NCI-H1048 (cell line): ENCODE measurements at places on chromosomes 11 and 22.

- no peak for DNase-seq
These were observed 428.7 kb upstream of the LUZP2 start for GRCh38 chr11:24068197-24068596.

DNA sequence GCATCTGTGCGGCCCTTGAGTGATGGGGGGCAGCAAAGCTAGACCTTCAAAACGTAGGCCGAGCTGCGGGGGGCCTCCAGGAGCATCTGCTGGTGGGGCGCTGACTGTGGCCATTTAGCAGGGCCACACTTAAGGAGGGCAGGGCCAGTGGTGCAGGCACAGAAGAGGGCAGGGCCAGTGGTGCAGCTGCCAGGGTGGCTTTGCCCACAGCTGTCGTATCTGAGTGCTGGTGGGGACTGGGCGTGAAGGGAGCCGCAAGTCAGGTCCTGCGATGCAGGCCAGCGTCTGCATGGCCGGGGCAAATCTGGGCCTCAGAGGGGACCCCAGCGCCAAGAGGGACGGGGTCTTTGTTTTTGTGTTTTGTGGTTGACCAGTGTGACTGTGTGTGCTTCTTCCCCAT is 27.7 kb downstream of the RNH1 start:
- DNase-seq = no peak

GRCh38 chr11:90234977-90235376 is 12.1 kb upstream of the CHORDC1 start:
- no peak for DNase-seq

GRCh38 chr11:121866754-121867153 is 249.3 kb downstream of the BLID start:
- DNase-seq = no peak

DNA sequence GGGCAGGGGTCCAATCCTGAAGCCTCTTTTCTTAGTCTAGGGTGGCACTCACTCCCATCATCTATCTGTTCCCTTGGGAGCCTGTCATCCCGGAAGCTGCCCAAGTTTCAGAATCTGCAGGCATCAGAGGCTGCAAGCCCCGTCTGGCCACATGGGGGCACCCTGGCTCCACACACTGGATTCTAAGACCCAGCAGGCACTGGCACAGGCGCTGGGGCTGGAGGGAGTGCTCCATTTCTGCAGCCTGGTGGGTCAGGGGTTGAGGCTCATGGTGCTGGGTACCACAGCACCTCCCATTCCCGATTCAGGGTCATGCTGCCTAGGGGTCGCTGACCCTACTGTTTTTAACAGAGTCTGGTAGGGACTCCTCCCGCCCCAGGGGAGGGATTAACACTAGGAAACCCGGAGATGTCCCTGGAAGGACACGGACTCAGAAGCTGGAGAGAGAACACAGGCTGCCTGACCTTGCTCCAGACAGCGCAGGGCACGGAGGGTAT is 243.9 kb upstream of the SYN3 start:
- peak; percentile 51 for DNase-seq

- no peak for DNase-seq
These were observed 38.8 kb downstream of the FLI1 start for GRCh38 chr11:128732471-128733277.

- no peak for DNase-seq
These were observed 230.3 kb downstream of the ETS1 start for GRCh38 chr11:128357073-128357472.
